Right kidney (tissue), 9 donors: ENCODE measurements at places on chromosomes 6 and 20.
A peak's percentile ranks its signal among the peaks of the same experiment; 100 is the strongest.

- DNase-seq = peak; percentile 32
Measured at GRCh38 chr6:156028335-156029131, 572.9 kb upstream of the NOX3 start.

DNA sequence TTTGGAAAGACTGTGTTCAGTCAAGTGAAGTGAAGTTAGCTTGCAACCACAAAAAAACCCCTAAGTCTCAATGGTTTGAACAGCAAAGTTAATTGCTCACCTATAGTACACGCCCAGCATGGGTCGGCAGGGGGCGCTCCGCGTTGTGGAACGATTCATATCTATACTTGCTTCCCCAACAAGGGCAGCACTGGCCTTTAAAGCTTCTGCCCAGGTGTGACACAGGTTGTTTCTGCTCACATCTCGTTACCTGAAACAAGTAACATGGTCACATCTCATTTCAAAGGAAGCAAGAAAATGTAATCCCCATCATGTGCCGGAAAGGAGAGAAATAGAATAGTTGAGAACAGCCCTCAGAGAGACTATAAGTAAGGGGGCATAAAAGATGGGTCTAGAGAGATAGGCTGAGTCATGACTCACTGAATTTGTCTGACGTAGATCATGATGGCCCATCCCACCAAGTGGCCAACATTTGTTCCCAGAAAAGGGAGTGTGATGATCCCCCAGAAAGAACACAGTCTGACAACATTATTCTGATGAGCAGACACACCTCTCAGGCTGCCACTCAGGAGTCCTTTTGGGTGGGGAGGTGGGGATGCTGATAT, 29.0 kb downstream of the HNF4A start:
- no peak for DNase-seq

DNA sequence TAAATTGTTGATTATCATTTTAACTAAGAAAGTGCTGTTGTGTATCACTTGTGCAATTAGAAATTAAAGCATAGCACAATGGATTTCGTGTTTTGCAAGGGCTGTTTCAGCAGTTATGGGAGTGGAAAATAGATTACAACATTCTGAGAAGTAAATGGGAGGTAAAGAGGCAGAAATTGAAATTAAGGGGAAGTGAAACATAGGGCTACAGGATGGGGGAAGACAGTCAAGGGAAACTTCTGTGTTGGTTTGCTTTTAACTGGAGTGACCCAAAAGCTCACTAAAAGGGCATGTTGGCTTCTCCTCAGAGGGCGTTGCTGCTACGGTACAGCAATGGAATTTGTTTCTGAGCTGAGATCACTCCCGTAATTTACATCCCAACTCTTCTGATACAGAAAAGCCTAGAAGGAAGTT, 147.5 kb downstream of the BCAS1 start:
- no peak for DNase-seq

DNA sequence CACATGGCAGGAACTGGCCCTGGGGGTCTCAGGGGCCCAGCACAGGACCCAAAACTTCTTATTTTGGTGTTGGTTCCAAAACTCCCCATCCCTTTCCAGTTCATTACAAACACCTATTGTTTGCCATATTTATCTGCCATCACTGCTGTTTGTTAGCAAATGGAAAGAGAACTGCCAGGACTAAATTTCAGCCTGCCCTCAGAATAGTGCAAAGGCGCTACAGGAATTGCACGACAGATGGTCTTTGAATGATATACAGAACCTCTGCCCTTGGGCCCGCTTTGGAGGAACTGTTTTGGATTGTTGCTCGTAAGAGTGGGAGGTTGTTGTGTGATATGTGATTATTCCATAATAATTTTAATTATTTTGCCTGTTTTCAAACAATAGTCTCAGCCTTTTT, 199.0 kb upstream of the FBXL4 start:
- no peak for DNase-seq

GRCh38 chr20:19510611-19511010, 247.4 kb upstream of the RIN2 start:
- DNase-seq = no peak

- no peak for DNase-seq
Measured at GRCh38 chr6:157240960-157241311, 82.4 kb downstream of the TMEM242 start.

DNA sequence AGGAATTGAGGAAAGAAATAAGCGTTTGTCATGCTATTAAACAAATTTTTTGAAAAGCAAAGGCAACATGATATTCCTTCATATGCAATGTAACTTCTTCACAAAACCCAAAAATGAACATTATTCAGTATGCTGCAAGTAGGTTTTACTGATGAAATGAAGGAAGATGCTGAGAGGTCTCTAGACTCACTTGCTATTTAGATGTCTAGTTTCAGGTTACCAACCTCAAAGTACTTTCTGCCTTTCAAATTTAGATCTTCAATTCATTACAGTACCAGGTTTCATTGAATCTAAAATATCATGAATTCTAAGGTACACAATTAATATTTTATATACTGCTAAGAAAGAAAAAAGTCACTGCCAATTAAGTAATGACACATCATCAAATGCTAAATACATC, 39.9 kb downstream of the MYO6 start:
- DNase-seq = no peak

DNA sequence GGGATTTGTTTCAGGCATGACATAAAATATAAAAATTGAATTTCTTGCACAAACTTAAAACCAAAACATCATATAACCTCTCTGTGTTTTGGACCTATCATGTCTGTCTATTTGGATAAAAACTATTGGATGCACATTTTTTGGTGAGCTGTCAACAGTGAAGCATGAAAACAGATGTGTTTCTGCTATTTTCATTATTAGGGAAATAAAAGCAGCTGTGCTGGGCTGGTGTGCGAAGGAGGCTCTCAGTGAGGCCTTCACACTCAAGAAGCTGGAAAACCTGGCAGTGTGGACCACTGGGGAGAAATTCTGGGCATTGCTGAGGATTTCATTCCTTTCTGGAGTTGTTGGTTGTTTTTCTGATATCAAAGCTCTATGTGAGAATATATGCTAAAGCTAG, 395.3 kb downstream of the GJA1 start:
- no peak for DNase-seq

DNA sequence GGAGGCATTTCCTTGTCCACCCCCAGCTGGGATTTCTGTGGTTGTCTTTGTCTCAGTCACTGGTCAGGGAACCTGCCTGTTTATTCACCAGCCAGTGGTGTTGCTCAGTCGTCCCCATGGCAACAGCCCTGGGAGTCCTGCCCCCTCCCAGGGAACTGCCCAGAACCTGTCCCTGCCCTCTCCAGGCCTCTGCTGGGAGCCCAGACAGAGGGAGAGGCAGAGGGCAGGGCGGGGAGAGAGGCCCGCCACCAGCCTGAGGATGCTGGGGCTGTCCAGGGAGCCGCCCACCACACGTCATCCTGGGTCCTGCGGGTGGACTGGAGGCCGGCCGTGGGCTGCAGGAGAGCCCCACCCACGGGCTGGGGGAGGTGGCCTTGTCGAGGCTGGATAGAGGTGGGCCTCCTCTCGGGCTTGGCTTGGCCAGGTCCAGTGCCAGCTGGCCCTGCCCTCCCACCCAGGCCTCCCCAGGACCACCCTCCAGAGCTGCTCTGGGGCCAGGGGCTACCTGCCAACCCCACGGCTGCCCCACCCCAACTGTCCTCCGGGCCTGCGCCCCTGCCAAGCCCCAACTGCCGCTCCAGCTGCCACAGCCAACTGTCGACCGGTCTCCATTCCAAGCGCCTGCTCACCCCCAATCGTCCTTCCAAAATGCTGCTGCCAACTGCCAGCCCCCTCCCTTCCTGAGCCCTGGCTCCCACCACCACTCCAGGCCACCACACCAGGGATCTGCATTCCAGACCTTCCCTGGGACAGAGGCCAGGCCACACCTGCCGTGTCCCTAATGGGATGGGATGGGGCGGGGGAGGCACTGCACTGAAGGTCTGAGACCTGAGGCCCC, 4.2 kb upstream of the ZBTB46 start:
- DNase-seq = peak; percentile 71

DNA sequence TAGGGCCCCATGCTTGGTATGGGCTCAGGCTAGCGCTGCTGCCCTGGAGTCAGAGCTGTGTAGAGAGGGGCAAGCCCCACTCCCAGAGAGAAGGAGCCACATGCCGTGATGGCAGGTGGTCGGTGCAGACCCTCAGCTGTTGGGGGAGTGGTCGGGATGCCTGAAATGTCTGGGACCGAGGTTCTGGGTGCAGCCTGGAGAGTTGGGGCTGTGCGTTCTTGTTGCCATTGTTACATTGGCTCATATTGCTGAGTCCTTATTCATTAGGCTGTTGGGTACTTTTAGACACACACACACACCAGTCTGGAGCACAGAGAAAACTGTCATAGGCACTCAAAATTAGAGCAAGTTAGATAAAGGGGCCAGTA, 83.9 kb downstream of the UNC5CL start:
- DNase-seq = no peak

GRCh38 chr6:56245903-56246351, 1.5 kb downstream of the COL21A1 start:
- no peak for DNase-seq

DNA sequence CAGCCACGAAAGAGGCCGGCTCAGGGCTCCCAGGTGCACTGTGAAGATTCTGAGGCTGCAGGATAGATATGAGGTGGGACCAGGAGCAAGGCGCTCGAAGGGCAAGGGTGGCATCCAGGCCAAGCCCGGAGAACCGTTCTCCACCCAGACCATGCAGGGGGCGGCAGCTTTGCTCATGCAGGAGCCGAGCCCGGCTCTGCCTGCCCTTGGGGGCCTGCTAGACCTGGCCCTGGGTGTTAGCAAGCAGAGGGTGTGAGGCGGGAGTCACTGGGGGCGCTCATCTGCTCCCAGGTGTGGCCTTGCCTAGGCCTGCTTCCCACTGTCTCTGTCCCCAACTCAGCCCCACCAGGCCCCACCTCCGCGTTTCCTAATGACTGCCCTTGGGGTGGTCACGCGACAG, 59.4 kb downstream of the WDR27 start:
- DNase-seq = no peak

DNA sequence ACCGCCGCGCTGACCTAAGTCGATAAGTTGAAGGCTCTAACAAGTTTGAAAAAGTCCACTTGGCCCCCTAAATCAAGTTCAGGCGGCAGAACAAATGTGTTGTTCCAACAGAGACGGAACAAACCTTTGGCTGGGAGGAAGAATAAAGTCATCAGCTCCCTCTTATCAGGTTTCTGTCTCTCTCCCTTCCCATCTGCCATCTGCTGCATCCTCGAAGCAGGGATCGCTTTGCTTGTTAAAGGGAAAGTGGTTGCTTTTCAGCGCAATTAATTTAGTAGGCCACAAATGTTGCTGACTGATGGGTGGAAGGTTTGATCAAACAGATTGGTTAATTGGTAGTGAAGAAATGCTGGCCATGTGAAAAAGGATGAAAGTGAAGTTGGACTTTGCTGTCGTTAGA, 64.3 kb downstream of the CDH4 start:
- DNase-seq = no peak

DNA sequence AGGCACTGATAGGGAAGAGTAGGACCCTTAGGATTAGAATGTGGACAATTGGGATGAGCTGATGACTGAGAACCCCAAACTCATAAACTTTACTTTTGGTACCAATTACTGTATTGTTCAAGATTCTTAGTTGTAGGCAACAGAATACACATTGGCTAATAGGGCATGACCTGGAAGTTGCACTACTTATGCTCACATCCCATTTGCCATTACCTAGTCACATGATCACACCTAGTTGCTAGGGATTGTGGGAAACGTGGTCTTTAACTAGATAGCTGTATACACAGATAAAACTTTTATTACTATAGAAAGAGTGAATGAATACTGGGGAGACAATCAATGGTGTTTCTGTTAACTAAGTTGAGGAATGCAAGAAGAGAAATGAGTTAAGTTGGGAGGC, 113.4 kb upstream of the AKIRIN2 start:
- DNase-seq = no peak

- DNase-seq = no peak
Measured at GRCh38 chr6:42896178-42896719, 16.8 kb downstream of the RPL7L1 start.

GRCh38 chr20:21156266-21156665, 30.4 kb downstream of the KIZ start:
- no peak for DNase-seq

GRCh38 chr6:2651961-2652360, 98.8 kb downstream of the MYLK4 start:
- DNase-seq = no peak

GRCh38 chr6:9766240-9766915, 648.5 kb downstream of the TFAP2A start:
- no peak for DNase-seq

DNA sequence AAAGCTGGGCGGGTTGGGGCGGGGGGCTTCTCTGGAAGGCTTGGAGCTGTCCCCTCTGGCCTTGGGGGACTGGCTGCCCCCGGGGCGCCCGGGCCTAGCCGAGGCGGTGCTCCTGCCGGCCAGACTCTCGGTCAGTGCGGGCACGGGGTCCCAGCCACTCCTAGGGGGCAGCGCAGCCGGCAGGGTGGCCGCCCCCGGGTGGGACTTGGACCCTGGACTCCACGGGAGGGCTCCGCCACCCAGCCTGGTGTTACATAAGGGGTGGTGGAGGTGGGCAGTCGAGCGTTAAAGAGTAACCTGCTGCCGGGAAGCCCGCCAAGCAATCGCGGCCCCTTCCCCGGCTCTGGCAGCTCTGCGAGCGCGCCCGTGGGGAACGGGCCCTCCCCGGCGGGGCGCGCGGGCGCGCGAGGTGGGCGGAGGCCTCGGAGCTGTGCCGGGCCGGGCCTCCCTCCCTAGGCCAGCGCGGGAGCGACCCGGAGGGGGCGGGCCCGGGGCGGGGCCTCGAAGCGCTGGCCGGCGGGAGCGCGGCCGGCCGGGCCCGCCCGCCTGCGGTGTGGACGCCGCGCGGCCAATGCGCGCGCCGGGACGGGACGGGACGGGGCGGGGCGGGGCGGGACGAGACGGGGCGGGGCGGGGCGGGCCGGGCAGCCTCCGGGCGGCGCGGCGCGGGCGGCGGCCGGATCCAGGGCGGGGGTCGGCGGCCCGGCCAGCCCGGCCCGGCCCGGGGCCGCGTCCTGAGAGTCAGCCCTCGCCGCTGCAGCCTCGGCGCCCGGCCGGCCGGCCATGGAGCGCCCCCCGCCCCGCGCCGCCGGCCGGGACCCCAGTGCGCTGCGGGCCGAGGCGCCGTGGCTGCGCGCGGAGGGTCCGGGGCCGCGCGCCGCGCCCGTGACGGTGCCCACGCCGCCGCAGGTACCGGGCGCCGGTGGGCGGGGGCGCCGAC, at the start of gene SLC2A4RG:
SLC2A4RG (plus strand) TSS at position 647 of the 940 bp plus-strand sequence; CDS start at position 784, 137 bp downstream.
- peak; percentile 89 for DNase-seq

DNA sequence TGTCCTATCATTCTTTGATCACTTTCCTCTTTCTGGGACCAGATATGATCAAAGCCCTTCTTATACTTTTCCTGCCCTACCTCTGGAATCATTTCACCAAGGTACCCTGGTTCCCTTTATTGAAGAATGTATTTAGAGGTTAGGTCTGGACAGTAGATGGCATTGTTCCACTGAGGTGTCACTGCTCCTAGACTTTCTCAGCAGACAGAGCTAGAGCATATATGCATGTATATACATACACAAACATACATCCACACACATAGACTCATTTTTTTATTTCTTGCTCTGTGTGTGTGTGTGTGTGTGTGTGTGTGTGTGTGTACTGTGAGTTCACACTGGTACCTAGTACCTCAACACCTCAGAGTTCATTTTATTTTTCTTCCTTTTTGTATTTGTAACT, 40.9 kb downstream of the PTPRA start:
- no peak for DNase-seq
